ENCODE measurements at places on chromosomes 2 and 18. TPM values are rescaled to one million over a fixed set of nuclear protein-coding genes. Genes with fewer than 3 reads are reported as not detected.

PLEKHH2 gene
- 1.2 TPM for total RNA-seq

GYPC gene
- 100 TPM for total RNA-seq

ANKRD29 gene
- 0.89 TPM for total RNA-seq

NIFK gene
- total RNA-seq, result 21.9 TPM

CHRND gene
- not detected for total RNA-seq

All from bronchus fibroblast of lung (primary cell).